Stimulated activated CD8-positive, alpha-beta memory T cell treated with anti-CD3 and anti-CD28 coated beads, Interleukin-7, amount 100 ng/mL, for 48 hours (primary cell): ENCODE measurements at places on chromosomes 5 and 9.

DNA sequence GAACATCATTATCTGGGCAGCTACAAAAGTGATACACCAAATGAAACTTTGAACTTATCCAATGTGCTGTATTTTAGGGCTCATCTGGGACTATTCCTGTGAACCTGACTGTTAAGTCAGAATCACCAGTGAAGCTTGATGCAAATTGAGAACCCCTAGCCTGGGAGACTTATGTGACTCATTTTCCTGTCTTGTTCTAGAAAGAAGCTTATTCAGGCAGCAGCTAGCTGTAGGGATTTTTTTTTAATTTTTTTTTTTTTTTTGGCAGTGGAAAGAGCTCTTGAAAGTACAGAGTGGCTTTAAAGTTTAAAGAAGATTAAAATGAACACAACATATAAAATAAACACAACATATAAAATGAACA is 81.1 kb upstream of the TNFAIP8 start:
- DNase-seq = no peak

GRCh38 chr9:19161257-19162025 is 34.1 kb upstream of the PLIN2 start:
- DNase-seq = no peak

DNA sequence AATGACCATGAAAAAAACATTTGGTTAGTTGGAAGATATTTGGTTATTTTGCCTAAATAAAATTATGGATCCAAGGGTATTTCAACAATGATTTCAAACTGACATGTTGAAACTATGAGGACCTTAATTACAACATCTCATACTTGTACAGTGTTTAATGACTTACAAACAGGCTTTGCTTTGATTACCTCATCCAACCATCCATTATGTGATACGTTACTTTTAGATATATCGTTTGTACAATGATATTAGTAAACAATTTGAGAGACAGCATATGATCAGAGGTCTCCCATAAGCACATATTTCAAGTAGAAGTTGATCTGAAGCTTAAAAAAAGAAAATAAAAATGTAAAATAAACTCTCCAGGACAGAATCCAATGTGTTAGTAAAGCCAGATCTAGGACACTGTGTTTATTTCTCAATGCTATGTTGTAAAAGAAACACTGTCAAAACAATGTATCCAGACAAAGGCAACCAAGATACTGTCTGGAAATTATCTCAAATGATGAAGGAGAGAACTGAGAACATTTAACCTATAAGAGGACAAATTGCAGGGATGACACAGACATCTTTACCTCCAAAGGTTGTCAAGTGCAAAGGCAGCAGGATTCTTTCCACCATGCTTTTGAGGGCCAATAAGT is 116.0 kb upstream of the TARS1 start:
- no peak for DNase-seq

DNA sequence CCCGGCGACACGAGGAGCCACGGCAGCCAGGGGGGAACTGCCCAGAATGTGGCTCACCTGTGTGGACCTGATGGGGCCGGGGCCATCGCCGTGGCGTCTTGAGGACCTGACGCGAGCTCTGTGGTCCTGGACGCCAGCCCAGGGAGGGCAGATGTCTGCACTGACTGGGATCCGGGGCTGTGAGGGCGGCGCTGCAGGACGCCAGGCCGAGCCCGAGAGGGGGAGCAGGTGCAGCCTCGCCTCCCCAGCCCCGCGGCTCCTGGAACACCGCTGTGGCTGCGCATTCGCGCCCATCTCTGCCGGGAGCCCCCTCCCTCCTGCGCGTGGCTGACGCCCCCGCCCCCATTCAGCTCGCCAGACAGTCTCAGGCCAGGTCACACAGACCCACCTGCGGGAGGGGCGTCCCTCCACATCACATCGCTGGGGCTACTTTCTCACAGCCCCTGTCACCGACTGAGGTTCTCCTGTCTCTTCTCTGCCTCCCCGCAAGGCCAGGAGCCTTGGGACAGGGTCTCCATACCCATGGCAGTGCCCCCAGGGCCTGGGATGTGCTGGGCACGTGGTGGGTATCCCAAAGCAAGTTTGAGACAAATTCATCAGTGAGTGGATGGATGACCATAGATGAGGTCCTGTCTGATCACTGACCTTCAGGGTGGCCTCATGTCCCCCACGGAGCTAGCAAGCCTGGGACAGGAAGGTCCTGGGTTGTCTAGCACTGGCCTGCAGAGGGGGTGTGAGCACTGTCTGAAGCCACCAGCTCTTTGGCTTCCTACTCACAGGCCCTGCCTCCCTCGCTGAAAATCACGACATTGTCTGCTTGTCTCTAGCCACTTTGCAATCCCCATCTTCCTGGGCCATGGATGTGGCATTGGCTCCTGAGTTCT is 47.3 kb downstream of the RASGEF1C start:
- no peak for DNase-seq

DNA sequence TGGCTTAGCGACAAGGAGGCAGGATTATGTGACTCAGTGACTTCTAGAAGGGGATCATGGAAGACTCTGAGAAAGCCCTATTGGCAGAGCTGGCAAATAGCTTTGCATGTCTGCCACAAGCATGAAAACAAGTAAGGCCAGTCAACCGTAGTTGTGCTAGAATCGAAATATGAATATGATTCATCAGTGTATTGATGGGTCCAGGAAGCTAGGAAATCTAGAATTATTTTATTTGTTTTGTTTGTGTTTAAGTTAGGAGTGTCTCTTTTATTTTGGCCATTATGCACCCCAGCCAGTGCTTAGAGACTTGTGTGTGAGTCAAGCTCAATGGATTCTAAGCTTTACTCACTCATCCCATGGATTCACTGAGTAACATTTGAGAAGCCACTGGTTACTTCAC is 3.8 kb upstream of the ITGA2 start:
- DNase-seq = no peak
